ENCODE measurements at places on chromosomes 16 and 17.

DNA sequence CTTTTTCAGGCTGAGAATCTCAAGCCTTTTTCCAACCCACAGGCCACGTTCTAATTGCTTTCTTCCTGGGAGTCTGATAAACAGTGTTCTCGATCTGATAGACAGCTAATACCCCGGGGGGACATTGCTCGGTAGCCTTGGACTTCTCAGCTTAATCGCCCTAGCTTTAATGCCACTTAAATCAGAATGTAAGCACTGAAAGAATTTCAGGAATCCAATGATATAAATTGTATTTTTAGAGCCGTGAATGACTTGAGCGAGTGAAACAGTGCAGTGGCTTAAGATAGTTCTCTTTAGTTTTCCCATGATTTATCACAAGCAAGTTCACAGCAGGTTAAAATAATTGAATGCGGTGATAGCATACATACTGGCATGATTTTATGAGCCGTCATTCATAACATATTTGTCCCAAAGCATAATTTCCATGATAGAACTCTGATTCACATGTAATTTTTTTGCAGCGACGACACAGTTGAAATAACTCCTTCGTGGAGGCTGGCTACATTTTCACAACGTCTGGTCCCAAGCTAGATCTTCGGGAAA, 116.1 kb upstream of the MYOCD start:
- no peak for DNase-seq

DNA sequence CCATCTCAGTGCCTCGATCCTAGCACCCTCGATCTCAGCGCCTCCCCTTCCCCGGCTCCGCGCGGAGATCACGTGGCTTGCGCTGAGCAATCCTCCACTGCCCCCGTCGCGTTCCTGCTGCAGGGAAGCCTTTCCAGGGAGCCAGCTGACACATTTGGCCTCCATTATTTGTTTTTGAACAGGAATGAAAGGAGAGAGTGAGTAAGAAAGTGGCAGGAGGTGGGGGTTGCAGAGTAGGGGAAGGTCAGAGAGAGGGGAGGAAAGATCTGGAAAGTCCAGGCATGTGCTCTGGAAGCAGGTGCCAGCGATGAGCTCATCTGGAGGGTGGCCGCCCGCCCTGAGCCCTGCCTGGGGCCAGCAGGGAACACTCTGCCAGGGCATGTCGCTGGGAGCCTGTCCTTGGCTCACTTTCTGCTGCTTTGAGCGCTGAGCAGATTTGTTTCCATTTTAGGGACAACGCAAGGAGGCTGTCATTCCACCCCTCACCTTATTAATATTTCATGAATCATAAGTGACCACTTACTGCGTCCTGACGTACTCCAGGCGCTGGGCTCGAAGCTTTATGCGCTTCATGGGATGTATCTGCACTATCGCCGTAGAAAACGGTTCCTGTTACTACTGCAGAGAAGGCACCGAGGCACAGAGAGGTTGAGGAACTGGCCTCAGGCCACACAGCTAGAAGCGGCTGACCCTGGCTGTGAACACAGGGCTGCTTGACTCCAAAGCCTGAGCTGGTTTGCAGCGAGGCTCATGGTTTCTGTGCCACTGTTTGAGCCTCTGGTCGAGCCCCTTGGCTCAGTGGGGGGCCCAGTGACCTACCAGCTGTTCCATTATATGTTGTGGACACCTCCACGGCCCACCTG, 283.1 kb downstream of the SEC14L1 start:
- peak; percentile 62 for DNase-seq

DNA sequence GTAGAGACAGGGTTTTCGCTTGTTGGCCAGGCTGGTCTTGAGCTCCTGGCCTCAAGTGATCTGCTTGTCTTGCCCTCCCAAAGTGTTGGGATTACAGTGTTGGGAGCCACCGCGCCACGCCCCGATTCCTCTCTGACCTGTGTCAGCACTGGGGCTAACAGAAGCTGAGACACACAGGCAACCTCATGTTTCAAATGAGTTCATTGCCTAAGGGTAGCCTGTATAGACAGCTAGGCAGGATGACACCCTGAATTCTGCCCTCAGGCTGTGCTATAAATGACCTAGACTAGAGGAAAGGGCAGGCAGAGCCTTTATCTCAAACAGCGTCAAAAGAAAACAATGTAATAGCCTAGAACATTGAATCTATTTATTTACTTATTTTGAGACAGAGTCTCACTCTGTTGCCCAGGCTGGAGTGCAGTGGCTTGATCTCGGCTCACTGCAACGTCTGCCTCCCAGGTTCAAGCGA, 2.3 kb upstream of the CDK3 start:
- no peak for DNase-seq

- no peak for DNase-seq
Observed at GRCh38 chr16:88599092-88599733, 29.0 kb downstream of the ZC3H18 start.

DNA sequence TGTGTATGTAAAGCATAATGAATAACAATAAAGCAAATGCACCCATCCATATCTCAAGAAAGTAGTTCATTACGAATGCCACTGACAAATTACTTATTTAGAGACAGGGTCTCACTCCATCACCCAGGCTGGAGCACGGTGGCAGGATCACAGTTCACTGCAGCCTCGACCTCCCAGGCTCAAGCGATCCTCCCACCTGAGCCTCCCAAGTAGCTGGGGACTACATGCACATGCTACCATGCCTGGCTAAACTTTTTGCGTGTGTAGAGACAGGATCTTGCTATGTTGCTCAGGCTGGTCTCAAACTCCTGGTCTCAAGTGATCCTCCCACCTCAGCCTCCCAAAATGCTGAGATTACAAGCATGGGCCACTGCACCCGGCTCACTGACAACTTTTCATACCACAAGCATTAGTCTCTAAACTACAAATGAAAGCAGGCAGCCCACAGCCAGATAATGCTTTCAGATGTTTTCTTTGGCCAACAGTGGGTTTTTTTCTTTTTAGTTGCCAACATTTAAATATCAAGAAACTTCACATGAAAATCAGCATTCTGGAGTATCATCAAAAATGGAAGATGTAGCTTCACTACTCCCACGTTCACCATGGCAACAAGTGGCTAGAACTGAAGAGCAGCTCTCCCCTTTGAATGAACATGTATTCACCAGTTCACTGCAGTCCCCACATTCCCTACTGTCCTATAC, 7.7 kb downstream of the ARHGAP17 start:
- DNase-seq, result no peak

- peak; percentile 21 for DNase-seq
Observed at GRCh38 chr16:11640987-11641817, 27.1 kb upstream of the SNN start.

DNA sequence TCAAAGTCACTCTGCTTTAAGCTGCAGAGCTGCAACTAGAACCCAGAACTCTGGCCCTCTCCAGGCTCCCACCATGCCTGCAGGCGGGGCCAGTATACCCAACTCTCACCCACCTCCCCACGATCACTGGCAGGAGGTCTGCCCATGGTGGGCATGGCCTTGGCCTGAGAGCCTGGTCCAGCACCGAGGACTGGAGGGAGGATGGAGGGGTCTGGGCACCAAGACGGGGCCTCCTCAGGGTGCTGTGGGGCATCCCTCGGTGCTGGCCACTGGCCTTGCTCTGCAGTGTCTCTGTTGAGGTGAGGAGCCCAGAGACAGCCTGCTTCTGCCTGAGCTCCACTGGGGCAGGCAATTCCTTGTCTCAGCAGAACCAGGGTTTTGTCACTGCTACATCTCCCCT, 1.5 kb upstream of the KRT16 start:
- DNase-seq, result no peak

DNA sequence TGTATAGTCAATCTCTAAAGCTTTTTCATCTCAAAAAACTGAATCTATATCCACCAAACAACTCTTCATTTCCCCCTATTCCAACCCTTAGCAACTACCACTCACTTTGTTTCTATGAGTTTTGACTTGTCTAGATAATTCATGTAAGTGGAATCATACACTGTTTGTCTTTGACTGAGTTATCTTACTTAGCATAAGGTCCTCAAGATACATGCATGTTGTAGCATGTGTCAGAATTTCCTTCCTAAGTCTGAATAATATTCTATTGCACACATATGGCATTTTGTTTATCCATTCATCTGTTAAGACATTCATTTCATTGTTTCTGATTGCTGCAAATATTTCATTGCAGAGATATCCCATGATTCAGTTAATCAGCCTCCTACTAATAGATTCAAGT, 72.2 kb downstream of the SSH2 start:
- no peak for DNase-seq

DNA sequence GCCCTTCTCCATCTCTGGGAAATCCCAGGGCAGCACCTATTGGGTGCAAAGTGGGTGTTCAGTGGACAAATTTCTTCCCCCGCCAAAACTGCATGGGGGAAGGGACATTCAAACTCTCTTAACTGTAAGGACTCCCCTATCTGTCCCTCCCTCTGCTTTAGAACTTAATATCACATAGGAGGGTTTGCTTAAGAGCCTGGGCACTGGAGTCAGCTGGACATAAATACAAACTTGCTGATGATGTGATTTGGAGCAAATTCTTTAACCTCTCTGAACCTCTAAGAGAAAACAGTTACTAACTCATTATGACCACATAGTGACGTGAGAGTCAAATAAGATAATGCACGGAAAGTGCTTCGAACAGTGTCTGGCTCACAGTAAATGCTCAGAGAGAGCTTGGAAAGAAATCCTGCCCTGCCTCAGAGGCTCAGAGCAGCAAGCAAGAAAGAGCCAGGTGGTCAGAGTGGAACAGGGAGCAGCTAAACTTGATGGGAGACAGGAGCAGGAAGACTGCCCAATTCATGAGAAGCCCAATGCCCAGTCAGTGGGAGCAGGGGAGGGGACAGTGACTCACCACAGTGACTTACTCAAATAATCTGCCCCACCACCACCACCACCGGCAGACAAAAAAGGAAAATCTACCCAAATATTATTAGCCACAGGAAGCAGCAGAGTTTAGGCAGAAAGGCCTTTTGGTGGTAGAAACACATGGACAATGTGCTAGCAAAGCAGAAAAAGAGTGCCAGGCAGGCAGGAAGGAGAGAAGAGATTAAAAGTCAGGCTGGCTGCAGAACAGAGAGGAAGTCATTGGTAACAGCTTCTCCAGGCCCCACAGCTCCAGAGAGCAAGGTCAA, 23.9 kb upstream of the CCL1 start:
- no peak for DNase-seq

- DNase-seq, result no peak
Observed at GRCh38 chr17:61582593-61582992, 8.4 kb downstream of the NACA2 start.

DNA sequence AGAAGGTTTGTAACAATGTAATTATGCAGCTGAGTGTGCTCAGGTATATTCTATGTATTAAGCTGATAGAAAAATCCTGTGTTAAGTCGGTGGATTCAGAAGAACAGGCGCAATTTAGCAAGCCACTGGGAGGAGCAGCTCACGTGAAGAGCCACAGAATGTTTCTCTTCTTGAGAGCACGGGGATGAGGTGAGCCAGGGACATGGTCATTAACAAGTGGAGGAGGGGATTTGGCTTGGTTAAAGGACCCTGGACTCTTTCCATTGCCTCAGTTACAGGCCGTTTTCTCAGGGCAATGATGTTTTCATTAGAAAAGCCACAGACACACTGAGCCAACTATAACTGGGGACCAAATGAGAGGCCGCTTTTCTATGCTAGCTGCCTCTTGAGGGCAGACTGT, 178.7 kb downstream of the SNX29 start:
- no peak for DNase-seq

DNA sequence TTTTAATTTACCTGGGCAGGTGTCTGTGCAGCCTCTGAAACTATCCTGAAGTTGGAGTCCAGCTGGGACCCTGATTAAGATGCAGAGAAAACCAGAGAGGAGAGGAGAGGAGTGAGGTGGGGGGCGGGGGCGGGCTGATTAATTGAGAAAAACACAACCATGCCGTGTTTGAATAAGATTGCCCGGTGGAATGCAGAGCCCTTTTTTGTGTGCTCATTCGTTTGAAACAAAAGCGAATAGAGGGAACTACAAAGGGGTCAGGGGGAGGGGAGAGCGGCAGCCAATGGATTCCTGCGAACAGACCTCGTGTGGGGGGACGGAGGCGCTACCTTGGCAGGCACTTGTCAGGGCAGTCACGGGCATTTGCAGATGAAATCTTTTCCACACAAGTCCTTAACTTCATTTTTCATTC, 355.8 kb downstream of the SOX9 start:
- peak; percentile 83 for DNase-seq

- DNase-seq, result no peak
Observed at GRCh38 chr17:6457688-6458459, 13.6 kb downstream of the PIMREG start.

- DNase-seq, result no peak
Observed at GRCh38 chr16:71353736-71354135, 4.8 kb upstream of the CALB2 start.

- DNase-seq, result no peak
Observed at GRCh38 chr17:7005716-7006115, 6.7 kb upstream of the RNASEK start.

GRCh38 chr17:16486373-16487250, 5.4 kb downstream of the LRRC75A start:
- DNase-seq, result peak; percentile 69

- DNase-seq, result no peak
Observed at GRCh38 chr16:52757746-52758472, 211.0 kb upstream of the TOX3 start.

GRCh38 chr16:19853742-19854542, 30.7 kb downstream of the GPRC5B start:
- DNase-seq, result peak; percentile 37

DNA sequence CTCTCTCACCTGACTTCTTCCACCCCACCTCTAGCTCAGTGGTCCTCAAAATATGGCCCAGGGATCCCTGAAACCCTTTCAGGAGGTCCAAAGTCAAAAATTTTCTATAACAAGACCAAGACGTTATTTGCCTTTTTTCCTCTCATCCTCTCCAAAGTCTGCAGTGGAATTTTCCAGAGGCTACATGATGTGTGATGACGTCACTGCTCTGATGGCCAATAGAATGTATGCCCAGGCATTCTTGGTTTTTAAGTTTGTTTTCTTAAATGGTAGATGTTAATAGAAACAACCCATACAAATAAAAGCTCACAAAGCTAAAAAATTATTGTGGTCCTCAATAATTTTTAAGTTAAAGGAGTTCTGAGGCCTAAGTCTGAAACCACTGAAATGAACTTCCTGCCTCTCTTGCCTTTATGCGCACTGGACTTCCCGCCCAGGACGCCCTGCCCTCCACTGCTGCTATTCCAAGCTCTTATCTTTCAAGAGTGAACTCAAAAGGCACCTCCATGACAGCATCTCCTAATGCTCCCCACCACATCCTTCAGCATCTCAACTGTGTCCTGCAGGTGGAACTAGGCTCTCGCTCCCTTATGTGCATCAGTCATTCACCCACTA, 13.5 kb downstream of the UBE2O start:
- no peak for DNase-seq

DNA sequence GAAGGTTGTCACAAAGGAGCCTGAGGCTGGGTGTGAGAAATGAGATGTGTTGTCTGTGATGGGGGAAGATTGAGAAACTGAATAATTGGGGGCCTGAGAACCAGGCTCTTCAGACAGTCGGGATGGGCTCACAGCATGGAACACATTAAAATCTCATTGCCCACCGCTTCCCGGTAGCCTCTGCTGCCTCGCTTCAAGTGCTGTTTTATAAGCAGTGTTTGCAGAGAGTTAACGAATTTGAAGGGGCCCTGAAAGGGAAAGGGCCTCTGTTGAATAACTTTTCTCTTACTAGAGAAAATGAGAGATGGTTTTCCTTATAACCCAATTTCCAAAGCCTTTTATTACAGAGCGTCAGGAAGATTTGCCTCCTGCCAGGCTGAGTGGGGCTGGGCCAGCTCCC, 258.8 kb upstream of the ASIC2 start:
- no peak for DNase-seq

Data from anterior cingulate cortex (tissue), 58 donors.